ENCODE measurements at places on chromosomes 13 and 19. TPM values are rescaled to one million over a fixed set of nuclear protein-coding genes. Genes with fewer than 3 reads are reported as not detected.
A peak's percentile ranks its signal among the peaks of the same experiment; 100 is the strongest.

EPS8L1 gene
- 1.4 TPM for total RNA-seq

TEX26 gene
- total RNA-seq: not detected

ZNF446 gene
- total RNA-seq: 6.2 TPM

ARL11 gene
- total RNA-seq: 0.89 TPM

HIPK4 gene
- not detected for total RNA-seq

PLK5 gene
- not detected for total RNA-seq

KLC3 gene
- not detected for total RNA-seq

METTL21C gene
- not detected for total RNA-seq

F7 gene
- not detected for total RNA-seq

N4BP2L1 gene
- total RNA-seq: 20.6 TPM

C3 gene
- total RNA-seq: 0.99 TPM

DNA sequence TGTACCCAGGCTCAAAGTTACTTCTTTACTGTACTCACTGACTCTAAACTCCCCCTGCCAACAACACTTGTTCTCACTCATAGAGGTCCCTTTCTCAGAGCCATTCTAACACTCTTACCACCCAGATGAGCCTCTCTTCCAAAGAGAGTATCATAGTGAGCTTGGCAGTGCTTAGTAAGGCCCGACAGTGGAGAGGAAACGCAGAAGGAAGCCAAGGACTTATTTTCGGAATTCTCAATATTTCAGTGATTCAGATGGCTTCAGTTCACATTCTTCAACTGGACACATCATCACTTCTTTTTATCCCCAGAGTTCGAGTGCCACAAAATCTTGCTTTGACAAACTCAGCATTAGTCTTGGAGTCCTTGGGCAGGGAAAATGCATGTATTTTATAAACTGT is 285.9 kb downstream of the DNAJC15 start:
- no peak for ATAC-seq

DNA sequence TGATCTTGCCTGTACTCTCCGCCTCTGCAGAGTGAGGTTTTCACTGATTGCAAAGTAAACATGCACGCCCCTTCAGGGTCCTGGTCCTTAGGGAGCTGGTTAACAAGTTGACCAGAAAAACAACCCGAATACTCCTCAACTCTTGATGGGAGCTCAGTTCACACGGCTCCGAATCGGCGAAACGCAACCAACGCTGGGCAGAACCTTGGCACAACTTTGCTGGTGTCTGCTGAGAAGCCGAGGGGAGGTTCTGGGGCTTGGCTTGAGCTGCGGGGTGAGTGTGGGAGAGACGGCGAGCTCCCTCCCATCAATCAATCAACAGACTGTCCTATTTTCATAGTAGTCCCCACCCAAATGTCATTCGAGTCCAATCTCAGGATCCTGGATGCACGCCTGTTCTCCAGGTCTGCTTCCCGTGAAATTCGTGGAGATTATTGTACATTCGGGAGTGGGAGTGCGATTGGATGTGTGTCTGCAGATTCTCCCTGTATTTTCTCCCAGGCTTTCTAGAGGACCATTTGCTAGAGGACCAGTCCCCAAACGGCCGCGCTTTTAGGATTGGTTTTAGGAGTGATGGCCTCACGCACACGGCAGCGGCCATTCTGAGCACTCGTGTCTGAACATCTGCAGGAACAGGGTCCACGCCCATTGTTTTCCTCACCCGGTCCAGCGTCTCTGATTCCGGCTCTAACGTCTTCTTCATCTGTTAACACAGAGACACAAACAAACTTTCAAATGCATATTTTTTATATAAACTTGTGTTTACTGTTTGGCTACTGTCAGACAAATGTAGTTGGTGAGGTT is 51.6 kb upstream of the F7 start:
- no peak for ATAC-seq

- ATAC-seq: peak; percentile 38
Observed at GRCh38 chr19:1087813-1088415, 7.3 kb downstream of the POLR2E start.

DNA sequence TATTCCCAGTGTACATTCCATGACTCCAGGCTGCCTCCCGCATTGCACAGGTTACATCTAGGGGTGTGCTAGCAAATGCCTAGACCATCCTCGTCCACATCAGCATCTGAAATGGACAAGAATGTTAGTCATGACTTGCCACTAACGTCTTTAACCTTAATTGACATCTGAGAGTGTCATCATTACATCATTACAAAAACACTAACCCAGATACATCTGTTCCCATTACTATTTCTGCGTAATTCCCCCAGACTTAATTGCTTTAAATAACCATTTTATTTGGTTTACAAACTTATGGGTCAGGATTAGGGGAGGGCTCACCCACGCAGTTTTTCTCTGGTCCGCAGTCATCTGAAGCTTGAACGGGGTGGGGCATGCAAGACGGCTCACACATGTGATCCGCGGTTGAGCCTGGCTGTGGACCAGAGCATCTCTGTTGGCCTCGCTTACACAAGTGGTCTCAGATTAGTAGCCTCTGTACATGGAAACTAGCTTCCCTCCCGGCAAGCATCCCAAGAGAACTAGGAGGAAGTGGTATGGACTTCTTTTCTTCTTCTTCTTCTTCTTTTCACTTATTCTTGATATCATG is 15.9 kb downstream of the KL start:
- no peak for ATAC-seq

GRCh38 chr13:90154311-90154960 is 1193.1 kb upstream of the MIR17HG start:
- no peak for ATAC-seq

DNA sequence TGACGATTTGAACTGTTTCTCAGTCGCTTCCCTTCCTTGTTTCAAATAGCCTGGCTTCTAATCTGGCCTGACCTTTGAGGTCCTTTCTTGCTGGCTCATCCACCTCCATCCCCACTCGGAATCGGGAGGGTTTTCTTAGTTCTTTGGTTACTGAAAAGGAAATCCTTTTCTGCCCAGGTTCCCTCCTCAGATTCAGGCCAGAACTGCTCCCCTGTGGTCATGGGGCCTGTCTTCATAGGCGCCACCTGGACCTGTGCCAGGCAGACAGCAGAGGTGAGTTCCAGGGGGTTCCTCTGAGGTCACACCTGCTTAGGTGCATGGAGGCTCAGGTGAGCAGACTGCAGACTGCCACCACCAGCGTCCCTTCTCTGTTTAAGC is 62.4 kb downstream of the AKAP11 start:
- ATAC-seq: peak; percentile 23

GRCh38 chr13:36282821-36283432 is 14.7 kb downstream of the CCDC169 start:
- ATAC-seq: no peak

DNA sequence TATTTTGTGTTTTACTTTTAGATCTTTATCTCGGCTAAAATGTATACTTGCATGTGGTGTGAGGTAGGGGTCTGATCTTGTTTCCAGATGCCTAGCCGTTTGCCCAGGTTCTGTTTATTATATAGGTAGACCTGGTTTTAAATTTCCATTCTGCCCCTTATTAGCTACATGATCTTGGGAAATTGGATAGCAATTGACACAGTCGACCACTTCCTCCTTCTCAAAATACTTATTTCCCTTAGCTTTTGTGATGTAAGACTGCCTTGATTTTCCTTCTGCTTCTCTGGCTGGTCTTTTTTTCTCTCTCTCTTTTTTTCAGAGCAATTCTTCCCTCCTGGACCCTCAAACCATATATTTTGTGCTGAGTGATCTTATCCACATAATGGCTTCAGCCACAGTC is 3.0 kb upstream of the PGLYRP1 start:
- no peak for ATAC-seq

GRCh38 chr19:29320618-29321017 is 107.7 kb upstream of the UQCRFS1 start:
- ATAC-seq: no peak

- no peak for ATAC-seq
Observed at GRCh38 chr19:1360818-1361461, 22.8 kb upstream of the NDUFS7 start.

GRCh38 chr13:30718661-30719524 is 16.4 kb upstream of the ALOX5AP start:
- no peak for ATAC-seq

DNA sequence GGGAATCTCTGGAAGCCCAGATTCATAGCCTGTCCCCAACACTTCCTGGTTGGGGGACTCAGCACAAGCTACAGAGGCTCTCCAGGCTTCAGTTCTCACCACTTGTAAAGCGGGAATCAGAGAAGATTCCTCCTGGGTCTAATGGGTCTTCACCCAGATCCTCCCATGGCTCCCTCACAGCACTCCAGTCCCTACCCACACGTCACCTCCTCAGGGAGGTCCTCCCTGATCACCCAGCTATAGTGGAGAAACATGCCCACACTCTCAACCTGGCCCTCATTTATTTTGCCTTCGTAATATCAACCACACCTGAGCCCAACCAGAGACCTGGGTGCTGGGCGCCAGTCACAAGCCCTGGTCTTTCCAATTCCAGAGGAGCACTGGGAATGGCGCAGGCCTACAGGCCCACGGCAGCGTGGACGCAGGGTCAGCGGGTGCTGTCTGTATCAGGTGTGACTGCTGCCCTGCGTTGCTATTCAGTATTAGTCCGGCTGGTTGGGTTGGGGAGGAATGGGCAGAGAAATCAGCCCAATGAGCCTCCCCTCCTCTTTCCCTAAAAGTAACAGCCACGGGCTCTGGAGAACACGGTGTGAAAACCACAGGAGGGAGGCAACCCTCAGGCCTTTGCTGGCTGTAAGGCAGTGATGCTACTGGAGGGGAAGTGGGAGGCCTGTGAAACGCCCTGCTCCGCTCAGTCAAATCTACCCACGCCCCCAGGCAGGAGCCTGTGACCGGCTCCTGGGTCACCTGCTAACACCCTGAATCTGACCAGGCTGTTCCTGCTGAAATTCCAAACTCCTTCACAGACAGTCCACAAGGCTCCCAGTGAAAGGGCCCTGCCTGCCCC is 5.2 kb downstream of the AKT2 start:
- ATAC-seq: no peak

- no peak for ATAC-seq
Observed at GRCh38 chr13:77409412-77409811, 82.5 kb upstream of the MYCBP2 start.

DNA sequence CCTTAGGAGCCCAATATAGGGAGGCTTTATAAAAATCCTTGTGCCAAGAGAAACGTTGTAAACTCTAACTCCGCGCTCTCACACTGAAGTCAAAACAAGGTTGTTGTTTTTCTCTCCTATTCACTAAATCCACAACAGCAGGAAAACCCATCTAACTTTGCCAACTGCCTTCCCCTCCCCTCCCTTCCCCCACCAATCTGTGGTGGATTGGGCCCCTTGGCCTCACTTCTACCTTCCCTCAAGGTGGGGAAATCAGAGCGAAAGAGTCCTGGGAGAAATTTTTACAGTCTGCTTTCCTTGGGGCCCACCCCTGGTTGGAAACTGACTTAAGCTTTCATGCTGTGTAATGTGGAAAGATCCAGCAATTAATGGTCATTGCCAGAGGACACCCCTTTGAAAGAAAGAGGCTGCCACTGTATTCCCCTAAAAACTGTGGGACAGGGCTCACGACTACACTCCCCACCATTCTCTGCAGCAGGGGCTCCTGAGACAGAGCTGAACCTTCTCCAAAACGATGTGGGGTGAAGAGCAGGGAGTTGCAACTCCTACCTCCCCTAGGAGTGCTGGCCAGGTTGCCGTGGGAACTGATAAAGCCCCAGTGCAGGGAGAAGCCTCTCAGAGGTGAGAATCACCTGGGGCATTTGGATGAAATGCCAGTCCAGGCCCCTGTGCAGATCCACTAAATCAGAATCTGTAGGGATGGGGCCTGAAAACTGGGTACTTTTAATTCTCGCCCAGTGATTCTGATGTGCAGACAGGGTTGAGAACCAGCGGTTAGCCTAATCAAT is 1.1 kb downstream of the DHRS12 start:
- ATAC-seq: no peak

DNA sequence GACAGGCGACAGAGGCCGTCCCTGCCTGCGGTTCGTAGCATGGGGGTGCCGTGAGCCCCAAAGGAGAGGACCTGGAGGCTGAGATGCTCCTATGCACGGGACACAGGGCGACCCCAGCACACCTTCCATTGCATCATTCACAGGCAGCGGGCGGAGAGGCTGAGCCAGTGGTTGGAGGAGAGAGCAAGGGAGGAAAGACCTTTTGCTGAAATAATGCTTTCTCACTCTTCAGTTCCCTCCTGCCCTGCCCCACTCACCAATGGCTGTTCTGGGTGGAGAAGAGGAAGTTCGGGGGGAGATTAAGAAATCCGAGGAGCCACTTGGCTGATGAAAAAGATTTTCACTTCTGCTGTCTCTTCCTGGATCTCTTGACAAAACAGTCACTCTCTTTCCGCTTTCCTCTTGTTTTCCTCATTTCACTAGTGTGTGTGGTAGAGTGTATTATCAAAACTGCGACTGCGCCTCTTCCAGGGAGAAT is at the start of gene NLRP12:
NLRP12 (minus strand) TSS at position 181 of the 478 bp plus-strand sequence; CDS start at position 41, 140 bp downstream.
- no peak for ATAC-seq

- peak; percentile 97 for ATAC-seq
Observed at GRCh38 chr13:24264976-24265375, 44.4 kb upstream of the C1QTNF9 start.

DNA sequence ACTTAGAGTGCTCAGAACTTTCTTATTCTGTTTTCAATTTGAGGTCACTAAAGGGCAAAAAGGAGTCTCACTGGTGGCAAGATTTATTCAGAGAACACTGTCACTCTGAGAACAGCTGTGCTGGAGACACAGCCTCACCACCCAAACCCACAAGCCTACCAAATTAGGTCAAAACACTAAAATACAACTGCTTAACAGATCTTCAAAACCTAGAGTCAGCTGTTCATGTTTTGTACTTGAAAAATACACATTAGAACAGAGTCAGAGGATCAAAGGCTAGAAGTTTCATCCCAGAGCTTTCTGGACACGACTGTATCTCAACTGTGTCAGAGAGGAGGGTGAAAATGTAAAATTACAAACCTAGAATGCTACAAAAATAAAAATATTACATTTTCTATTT is 89.3 kb downstream of the MIPEP start:
- peak; percentile 91 for ATAC-seq

DNA sequence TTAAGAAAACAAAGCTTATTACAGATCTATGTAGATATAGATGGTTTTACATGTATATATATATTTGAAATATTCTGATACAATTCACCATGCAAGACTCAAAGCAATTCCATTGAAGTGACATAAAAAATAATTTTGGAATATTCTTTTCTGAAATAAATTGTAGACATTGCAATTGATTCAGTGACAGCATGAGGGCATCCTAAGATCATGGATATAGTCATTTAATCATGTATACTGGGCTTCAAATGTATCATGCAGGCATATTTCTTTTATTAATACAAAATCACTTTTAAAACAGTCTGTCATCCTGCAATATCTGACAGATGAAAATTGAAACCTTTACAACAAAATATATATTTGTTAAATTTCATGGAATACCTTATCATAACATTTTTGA is 286.7 kb upstream of the SLITRK6 start:
- ATAC-seq: no peak
